Stimulated activated CD4-positive, alpha-beta T cell treated with anti-CD3 and anti-CD28 coated beads, Interleukin-12 subunit alpha, Interleukin-12 subunit beta, amount 100 ng/mL, for 48 hours (primary cell): ENCODE measurements at places on chromosomes 7 and 10.

DNA sequence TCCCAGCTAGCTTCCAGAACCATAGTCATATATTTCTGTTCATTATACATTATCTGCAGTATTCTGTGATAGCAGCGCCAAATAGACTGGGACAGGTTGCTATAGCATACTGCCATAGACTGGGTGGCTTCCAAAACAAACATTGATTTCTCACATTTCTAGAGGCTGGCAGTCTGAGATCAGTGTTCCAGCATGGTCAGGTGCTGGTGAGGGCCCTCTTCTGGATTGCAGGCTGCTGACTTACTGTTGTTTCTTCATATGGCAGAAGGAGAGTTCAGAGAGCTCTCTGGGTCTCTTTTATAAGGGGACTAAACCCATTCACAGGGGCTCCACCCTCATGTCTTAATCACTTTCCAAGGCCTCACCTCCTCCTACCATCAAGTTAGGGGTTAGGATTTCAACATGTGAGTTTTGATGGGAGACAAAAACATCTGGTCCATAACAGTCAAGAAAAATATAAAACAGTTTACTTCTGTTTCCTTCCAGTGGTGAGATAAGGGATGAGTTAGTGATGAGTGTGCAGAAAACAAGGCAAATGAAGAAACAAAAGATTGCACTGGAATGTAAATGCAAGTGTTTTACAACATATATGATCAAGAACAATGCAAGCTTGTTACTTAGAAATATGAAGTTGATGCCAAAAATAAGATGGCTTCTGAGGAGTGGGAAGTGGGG is 399.0 kb upstream of the C7orf33 start:
- no peak for DNase-seq

DNA sequence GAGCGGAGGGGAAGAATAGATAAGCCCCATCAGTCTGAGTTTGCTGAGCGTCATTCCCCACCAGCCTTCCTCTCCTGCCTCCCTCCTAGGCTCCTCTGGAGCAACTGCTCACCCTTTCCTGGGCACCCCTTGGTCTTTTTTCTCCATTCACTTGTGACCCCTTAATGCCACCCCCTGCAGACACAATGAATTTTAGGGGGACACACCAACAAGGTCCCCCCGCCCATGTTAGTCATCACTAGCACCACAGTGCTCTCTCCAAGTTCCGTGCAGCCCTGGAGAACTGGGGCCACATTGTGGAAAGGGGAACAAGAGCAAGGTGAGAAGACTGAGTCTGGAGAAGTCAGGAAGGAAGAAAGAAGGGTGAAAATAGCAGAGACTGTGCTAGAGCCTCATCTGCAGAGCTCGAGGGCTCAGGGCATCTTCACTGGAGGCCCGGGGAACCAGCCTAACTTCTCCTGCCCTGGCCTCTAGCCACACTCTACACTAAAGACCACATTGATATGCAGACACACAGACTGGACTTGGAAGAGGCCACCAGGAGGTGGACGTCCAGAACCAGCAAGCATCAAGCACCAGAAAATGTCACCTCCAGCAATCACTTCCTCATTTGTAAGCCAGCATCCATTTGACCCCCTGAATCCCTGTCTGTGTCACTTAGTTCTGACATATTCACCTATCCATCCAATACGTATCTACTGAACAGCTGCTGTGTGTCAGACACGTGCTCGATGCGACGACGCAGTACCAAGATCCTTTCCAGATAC is 17.5 kb downstream of the RGR start:
- no peak for DNase-seq

GRCh38 chr10:66472156-66472555 is 453.7 kb upstream of the LRRTM3 start:
- no peak for DNase-seq

DNA sequence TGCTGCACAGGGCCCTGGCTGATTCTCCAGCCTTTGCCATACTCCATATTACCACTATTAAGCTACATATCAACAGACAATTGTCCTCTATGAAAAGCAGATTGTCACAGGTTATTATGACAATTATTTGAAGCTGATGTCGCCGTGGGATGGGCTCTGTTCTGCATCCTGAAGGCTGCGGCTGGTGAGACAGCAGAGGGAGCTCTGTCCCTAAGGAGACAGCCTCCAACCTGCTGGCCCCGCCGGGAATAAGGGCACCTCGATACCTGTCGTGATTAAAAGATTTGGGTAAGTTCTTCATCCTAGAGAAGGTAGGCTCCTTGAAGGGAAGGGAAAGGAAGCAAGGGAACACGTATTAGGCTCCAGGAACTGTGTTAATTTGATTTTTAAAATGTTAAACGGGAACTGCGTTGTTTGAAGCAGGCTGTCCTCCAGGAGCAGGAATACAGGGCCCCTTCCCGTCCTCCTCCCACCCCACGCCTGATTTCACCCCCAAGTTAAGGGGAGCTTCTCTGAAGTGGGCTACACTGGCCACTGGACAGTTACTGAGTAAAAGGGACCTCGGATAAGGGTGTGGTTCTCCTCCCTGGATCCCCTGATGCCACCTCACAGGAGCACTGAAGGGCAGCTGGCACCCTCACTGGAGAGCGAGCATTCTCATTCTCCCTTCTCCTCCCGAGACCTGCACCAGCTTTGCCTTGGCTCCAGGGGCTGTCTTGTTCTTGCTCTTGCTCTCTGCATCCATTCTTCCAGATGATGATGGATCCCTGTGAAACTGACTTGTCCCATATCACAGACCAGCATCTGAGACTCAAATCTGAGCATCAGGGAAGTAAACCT is 11.8 kb upstream of the TIAL1 start:
- DNase-seq, result peak; percentile 13

GRCh38 chr7:135490783-135491182 is 19.1 kb downstream of the CNOT4 start:
- no peak for DNase-seq

DNA sequence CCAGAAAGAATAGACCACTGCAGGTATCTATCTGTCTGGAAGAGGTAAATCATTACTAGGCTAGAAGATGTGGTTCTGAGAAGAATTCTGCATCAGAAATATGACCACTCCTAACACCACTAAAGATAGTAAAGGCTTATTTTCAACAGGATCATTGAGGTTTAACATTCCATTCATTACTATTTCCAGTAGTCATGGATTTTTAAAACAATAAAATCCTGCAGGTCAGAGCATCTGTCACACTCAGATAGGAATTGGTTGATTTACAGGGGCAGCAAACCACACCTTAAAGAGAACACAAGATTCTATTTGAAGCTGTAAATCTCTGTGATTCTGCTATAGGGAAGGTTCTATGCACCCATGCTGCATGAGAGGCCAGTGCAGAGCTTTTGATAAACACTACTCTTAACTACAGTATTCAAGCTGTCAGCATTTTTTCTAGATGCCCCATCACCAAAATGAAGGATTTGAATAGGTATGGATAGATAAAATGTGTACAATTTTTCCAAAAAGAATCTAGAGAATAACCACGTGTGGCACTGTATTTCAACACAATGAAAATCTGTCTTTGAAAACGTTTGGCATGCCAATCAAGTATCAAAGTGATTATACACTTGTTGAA is 14.6 kb downstream of the LRRC17 start:
- no peak for DNase-seq

DNA sequence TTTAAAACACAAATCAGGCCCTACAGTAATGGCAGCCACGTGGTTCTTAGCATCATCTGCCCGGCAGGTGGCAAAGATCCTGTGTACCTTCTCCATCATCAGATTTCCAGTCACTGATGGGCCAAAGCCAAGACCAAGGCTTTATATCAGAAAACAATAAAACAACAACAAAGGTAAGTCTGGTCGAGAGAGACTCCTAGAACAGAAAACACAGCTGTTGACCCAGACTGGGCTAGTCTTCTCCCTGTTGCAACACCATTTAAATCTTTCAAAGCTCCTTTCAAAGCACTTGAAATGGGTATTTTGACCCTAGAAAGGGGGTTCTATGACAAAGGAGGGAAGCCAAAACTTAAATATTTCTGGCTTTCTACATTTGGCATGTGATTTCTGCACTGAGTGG is 285.6 kb downstream of the IPMK start:
- DNase-seq, result no peak

GRCh38 chr7:43721193-43721806 is 8.0 kb downstream of the COA1 start:
- DNase-seq, result no peak

GRCh38 chr10:4315551-4315950 is 510.5 kb upstream of the AKR1E2 start:
- DNase-seq, result no peak

DNA sequence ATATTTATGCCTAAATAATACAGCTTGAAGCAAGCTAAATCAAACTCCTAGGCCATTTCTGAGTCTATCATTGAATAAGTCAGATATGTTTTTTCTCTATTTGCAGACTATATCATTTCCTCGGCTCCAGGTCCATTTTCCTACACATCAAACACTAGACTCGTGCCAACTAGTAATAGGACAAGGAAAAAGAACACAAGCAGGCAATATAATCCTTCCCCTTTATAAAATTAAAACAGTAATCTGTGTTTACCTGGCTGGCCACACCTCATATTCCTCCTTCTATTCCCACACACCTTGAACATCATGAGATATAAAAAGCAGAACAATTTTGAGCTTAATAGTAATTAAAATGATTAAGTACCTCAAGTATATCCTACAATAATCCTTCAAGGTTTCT is 325.7 kb downstream of the TFEC start:
- no peak for DNase-seq

DNA sequence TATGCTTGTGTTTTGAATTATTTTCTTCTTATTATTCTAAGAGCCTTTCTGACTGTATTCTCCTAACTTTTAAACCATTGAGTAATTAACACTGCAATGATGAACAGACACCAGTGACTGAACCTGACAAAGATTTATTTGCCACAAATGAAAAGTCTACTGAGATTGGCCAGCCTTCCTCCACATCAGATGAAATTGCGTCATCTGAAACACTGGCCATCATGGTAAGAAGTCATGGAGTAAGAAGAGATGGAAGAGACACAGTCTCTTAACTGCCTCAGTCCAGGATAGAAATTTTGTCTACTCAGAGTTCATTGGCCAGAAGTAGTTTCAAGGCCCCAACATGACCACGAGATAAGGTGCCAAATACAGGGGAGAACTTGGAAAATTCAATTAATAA is 357.8 kb downstream of the BMPER start:
- DNase-seq, result no peak

- DNase-seq, result no peak
Measured at GRCh38 chr7:44678471-44679179, 70.0 kb upstream of the ZMIZ2 start.

DNA sequence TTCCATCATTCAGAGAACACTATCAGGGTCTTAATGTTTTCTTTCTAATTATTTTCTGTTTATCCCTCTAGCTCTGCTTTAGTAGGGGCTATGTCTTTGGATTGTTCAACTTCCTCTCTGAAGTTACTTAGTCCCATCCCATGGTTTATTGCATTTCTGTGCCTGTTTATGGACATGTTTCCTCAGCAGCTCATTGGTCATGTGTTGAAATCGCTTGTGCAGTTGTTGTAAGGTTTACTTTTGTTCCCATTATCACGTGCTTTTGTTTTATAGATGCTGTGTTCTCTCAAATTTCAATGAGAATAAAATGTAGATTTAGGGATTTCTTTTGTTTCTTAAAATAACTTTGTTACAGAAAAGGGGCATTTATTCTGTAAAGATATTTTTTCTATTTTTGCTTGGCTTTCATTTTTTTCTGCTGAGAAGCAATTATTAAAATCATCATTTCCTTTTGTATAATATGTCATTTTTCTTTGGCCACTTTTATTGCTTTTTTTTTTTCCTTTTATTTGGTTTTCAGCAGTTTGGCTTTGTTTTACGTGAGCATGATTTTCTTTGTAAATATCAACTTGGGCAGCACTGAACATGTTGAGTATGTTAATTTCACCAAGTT is 110.9 kb downstream of the CCDC7 start:
- DNase-seq, result no peak

DNA sequence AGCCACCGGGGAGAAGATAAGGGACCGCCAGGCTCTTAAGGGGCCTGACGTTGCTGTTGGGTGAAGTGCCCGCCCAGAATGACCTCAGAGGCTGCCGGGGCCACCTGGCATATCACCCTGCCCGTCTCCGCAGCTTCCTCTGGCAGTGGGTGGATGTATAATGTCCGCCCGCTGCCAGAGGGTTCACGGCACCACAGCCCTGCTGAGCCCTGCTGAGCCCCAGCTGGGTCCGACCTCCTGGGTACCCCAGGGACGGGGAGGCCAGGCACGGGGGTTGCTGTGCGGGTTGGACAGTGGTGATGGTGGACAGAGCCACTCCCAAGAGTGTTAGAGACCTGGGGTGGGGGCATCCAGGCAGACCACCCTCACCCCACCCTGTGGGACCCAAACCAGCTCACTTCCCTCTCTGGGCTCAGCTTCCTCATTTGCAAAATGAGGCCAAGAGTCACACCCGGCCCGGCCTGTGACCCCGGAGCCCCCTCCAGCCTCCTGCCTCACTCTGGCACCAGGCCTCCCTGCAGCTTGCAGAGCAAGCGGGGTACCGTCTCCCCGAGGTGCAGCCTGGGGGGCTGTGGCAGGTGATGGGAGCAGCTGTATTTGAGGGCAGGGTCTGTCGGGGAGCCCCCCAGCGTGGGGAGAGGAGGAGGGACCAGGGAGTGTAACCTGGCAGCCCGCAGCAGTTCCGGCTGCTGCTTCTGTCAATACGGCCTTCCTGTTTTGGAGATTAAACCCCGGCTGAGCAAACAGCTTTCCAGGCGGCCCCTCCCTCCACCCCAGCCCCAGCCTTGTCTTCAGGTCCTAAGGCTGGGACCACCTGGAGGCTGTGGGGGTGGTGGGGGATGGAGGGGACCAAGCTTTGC is 8.4 kb upstream of the LFNG start:
- no peak for DNase-seq

DNA sequence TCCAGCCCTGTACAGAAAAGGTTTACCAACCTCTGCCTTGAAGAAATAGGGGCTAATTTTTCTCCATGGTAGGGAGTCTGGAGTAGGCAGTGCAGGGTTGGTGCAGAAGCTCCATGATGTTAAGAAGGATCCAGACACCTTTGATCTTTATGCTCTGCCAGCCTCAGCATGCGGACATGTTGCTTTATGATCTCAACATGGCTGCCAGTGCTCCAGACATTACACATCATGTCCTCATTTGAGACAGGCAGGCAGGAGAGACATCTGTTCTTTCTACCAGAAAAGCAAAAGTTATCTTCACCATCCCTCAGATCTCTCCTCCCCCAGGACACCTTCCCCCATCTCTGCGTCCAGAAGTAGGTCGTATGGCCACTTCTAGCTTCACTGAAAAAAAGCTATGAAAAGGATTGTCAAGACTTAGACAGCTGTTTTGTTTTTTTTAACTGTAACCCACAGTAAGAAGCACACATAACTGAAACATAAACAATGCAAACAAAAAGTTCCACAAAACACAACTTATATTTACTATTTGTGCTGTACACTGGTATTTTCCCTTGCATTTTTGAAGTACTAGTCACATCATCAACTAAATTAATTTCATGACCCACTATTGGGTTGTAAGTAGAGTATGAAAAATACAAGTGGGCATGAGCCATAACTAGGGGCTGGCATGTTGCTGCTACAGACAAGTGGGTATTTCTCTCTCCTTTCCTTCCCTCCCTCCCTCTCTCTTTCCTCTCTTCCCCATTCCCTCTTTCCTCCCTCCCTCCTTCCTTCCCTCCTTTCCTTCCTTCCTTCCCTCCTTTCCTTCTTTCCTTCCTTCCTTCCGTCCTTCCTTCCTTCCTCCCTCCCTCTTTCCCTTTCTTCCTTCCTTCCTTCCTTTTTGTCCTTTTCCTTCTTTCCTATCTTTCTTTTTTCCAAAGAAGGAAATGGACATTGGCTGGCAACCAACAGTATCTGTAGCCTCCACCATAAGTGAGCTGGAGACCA is 2.6 kb upstream of the RASSF4 start:
- no peak for DNase-seq

GRCh38 chr7:49001610-49002033 is 77.3 kb downstream of the CDC14C start:
- no peak for DNase-seq

GRCh38 chr10:59997827-59998525 is 91.6 kb upstream of the CCDC6 start:
- DNase-seq, result no peak
